Colonic mucosa (tissue), 4 donors: ENCODE measurements at places on chromosomes 5 and 9. TPM values are rescaled to one million over a fixed set of nuclear protein-coding genes. Genes with fewer than 3 reads are reported as not detected.

- no peak overlapping the region for H3K27ac ChIP-seq
- no peaks in the 10 kb centered on the region for H3K27me3 ChIP-seq
- no peaks in the 10 kb centered on the region for H3K4me1 ChIP-seq
- H3K4me3 ChIP-seq: no peak overlapping the region
- H3K36me3 ChIP-seq: no peaks in the 10 kb centered on the region
Observed at GRCh38 chr5:146890066-146890465, 11.5 kb upstream of the PPP2R2B start.

- no peak for DNase-seq
- no peaks in the 10 kb centered on the region for H3K4me1 ChIP-seq
- H3K4me3 ChIP-seq: no peak overlapping the region
Observed at GRCh38 chr9:5191985-5192384, 6.5 kb upstream of the INSL6 start.

DNA sequence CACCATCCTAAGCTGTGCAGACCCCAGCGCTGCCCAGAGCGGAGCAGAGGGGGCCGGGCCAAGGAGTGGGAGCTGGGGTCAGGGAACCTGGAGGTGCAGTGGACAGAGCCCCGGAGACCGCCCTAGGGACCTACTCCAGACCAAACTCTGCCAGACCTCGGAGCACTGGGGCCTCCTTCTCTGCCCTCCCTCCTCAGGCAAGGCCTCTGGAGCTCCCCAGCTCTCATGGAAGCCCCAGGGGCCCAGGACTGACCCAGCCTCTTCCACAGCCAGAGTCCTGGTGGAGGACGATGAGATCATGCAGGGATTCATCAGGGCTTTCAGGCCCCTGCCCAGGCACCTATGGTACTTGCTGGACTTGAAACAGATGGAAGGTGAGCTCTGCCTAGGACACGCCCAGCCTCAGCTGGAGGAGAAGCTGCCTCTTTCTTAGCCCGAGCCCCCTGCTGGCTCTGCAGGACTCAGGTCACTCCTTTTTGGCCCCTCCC, 3.6 kb downstream of the PAEP start:
- no peak overlapping the region for H3K4me3 ChIP-seq
- no peaks in the 10 kb centered on the region for H3K4me1 ChIP-seq
- no peaks in the 10 kb centered on the region for H3K27me3 ChIP-seq
- H3K36me3 ChIP-seq: no peaks in the 10 kb centered on the region
- no peak overlapping the region for H3K27ac ChIP-seq

GRCh38 chr5:175282611-175283225, 161.3 kb downstream of the DRD1 start:
- H3K4me3 ChIP-seq: no peak overlapping the region
- H3K27me3 ChIP-seq: no peaks in the 10 kb centered on the region

DNA sequence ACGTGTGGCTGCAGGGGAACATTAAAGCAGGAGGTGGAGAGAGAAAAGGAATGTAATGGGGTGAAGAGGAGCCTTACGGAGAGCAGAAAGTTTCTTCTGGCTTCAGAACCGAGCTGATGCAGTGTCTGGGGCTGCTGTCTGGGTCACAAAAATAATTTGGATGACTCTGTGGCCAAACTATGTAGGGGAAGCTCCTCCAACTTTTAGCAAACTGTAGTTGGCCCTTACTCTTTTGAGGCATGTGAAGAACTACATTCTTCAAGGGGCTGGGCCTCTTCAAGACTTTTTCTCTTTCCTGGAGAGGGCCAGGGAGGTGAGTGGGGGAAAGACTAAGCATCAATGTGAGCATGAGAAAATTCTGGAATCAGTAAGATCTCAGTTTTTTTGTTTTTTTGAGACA, 31.9 kb upstream of the SPARC start:
- no peaks in the 10 kb centered on the region for H3K4me1 ChIP-seq
- no peak overlapping the region for H3K27ac ChIP-seq
- no peaks in the 10 kb centered on the region for H3K36me3 ChIP-seq
- no peak overlapping the region for H3K4me3 ChIP-seq
- H3K27me3 ChIP-seq: no peaks in the 10 kb centered on the region

GRCh38 chr9:15417626-15418025, 5.0 kb upstream of the SNAPC3 start:
- no peaks in the 10 kb centered on the region for H3K36me3 ChIP-seq
- H3K4me3 ChIP-seq: no peak overlapping the region
- H3K27ac ChIP-seq: no peak overlapping the region
- peaks cover 6% of the 10 kb centered on the region for H3K4me1 ChIP-seq
- no peaks in the 10 kb centered on the region for H3K27me3 ChIP-seq

- no peaks in the 10 kb centered on the region for H3K36me3 ChIP-seq
- no peaks in the 10 kb centered on the region for H3K4me1 ChIP-seq
- H3K27ac ChIP-seq: no peak overlapping the region
- H3K27me3 ChIP-seq: no peaks in the 10 kb centered on the region
Observed at GRCh38 chr5:116583862-116584222, 9.2 kb upstream of the SEMA6A start.

DNA sequence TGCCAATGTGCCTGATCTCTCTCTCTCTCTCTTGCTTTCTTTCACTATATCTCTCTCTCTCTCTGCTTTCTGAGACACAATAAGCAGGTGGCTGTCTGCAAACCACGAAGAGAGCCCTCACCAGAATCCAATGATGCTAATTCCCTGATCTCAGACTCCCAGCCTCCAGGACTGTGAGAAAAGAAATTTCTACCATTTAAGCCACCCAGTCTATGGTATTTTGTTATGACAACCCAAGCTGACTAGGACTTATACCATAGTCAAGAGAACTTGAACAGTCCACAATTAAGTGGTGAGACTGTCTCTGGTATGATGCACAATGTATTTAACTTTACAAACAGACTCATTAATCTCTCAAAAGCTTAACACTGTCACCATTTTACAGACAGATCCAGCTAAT, 67.0 kb downstream of the NFIB start:
- no peak overlapping the region for H3K4me3 ChIP-seq
- no peaks in the 10 kb centered on the region for H3K27me3 ChIP-seq
- H3K27ac ChIP-seq: no peak overlapping the region
- no peak for DNase-seq

DNA sequence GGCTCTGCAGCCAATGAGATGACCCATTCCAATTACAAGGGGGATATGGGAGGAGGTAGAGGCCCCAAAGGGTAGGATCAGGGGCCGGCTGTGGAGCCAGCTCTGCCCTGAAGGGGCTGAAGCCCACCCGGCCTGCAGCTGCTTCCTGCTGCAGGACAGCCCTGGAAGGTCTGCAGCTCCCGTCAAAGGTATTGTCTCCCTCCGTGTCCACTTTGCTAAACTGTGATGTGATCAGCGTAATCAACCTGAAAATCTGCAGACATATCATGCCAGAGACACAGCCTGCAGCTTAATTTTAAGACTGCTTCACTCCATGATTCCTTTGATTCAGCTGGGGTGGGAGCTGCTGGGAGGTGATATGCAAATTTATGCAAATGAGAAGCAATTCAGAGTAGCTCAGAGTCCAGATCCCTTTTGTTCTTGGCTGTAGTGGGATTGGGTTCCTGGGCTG, 90.7 kb downstream of the GADD45G start:
- no peak overlapping the region for H3K4me3 ChIP-seq
- no peak overlapping the region for H3K27ac ChIP-seq
- no peaks in the 10 kb centered on the region for H3K27me3 ChIP-seq
- H3K4me1 ChIP-seq: no peaks in the 10 kb centered on the region
- H3K36me3 ChIP-seq: no peaks in the 10 kb centered on the region

- peak overlapping the region; percentile 55 for H3K27ac ChIP-seq
- H3K4me1 ChIP-seq: peaks cover 14% of the 10 kb centered on the region
- H3K36me3 ChIP-seq: no peaks in the 10 kb centered on the region
- H3K27me3 ChIP-seq: no peaks in the 10 kb centered on the region
- no peak for DNase-seq
- no peak overlapping the region for H3K4me3 ChIP-seq
Observed at GRCh38 chr5:16884595-16884994, 51.5 kb downstream of the MYO10 start.

DNA sequence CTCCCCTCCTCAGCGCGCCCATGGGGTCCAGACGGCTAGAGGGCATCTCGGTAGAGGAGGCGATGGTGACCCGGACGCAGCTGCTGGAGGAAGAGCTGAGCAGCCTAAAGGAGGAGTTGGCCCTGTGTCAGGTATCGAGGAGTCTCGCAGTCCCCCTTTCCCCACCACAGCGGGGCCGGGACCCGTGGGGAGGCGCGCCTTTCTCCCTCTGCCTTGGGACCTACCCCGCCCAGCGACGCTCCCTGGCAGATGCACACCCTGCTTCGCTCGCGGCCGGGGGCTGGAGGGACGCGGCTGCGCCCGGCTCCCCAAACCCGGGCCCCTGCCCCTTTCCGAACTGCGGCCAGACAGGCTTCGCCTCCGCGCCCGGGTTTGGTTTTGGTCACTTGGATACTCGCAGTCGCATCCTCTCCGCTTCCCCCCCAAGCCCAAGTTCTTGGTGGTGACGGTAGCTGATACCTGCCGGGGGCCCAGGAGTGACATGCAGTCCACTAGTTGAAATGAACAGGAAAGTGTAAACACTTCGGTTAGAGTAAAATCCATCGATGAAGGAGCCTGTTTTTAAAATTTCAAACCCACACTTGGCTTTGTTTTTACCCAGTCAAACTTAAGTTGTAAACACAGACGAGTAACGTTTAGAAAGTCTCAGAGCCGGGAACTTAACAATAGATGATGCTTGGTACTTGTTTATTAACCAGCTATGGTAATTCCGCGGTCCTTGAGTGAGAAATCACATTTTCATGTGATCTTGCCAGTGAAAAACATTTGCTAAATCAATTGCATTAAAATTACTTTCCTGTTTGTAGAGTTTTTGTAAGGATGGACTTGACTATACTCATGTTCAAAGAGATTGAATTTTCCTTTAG, 688 bp downstream of the CNTLN start:
- no peaks in the 10 kb centered on the region for H3K27me3 ChIP-seq
- H3K36me3 ChIP-seq: no peaks in the 10 kb centered on the region
- DNase-seq: peak; percentile 34
- H3K4me3 ChIP-seq: peak overlapping the region; percentile 81
- H3K27ac ChIP-seq: peak overlapping the region; percentile 54

DNA sequence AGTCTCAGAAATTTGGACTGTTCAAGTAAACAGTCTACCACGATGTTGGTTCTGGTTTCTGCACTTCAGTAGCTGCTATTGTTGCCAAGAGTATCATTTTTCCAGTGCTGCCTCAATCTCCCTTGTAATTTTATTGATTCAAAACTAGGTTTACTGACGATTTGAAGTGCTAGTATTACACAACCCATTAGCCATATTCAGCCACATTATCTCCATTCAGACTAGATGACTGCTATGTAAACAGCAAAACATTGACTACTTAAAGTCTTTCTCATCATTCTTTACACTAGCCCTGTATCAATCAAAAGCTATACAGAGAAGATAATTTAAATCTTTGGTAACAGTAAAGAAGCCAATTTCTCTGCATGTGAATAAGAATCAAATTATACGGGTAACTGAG, 102.0 kb upstream of the TSLP start:
- no peak overlapping the region for H3K27ac ChIP-seq
- no peaks in the 10 kb centered on the region for H3K36me3 ChIP-seq
- no peaks in the 10 kb centered on the region for H3K4me1 ChIP-seq

- H3K4me1 ChIP-seq: no peaks in the 10 kb centered on the region
- no peak overlapping the region for H3K27ac ChIP-seq
- no peak for DNase-seq
- no peaks in the 10 kb centered on the region for H3K27me3 ChIP-seq
Observed at GRCh38 chr5:82749461-82749820, 327.8 kb downstream of the TMEM167A start.

DNA sequence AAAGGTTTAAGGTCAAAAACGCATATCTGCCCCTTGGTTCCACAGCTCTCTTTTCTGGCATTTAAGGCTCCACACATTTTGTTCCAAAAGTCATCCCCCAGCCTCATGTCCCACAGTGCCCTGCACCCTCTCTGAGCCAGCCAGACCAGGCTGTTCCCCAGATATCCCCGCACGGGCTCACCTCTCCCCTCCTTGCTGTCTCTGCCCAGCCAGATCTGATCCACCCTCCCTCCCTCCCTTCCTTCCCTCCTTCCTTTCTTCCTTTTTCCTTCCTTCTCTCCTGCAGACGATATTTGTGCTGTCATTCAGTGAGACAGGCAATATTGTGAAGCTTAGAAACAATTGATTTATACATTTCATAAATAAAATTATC, 37.0 kb downstream of the DUSP1 start:
- H3K27ac ChIP-seq: peak overlapping the region; percentile 87
- no peaks in the 10 kb centered on the region for H3K27me3 ChIP-seq
- DNase-seq: no peak
- H3K4me1 ChIP-seq: no peaks in the 10 kb centered on the region
- no peaks in the 10 kb centered on the region for H3K36me3 ChIP-seq
- no peak overlapping the region for H3K4me3 ChIP-seq

GRCh38 chr5:33891446-33891787, 373 bp downstream of the ADAMTS12 start:
- H3K36me3 ChIP-seq: no peaks in the 10 kb centered on the region
- no peak overlapping the region for H3K27ac ChIP-seq

SPATA31C1 gene
- total RNA-seq: not detected

PRDM9 gene
- total RNA-seq: not detected

PCDHGA2 gene
- 0.22 TPM for total RNA-seq

GPX8 gene
- 7.1 TPM for total RNA-seq

FOXD4L5 gene
- total RNA-seq: 0.08 TPM

SLC1A3 gene
- total RNA-seq: 0.50 TPM

ADAMTS13 gene
- 4.2 TPM for total RNA-seq

SERINC5 gene
- total RNA-seq: 138 TPM
